Hypothalamus (tissue), 51 donors: ENCODE measurements at places on chromosomes 5 and 9.
A peak's percentile ranks its signal among the peaks of the same experiment; 100 is the strongest.

DNA sequence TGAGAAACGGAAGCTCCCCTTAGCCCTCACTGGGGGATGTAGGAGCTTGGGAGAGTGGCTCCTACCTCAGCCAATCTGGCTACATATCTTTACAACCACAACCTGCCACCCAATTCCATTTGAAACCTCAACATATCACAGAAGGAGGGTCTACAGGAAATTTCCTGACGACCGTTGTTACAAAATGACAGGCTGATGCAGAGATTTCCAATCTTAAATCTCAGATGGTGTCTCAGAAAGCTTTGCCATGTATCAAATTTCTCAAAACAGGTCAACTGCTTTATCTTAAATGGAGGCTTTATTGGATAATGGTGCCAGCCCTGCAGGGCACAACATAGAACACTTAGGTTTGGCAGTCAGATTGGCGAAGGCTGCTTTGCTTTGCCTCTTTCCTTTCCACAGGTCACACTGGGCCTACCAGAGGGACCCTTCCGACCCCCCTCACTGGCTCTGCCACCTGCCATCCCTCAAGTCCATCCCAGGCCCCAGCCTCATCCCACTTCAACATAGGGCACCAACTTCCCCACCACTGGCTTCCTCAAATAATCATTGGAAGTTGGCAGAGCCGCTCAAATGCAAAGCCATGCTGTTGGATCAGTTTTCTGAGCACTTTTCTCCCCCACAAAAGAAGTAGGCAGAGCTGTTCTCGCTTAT lies 11.1 kb upstream of the SPATA31E1 start:
- no peak for DNase-seq

- no peak for DNase-seq
These were observed 249.6 kb downstream of the PBX3 start for GRCh38 chr9:125996791-125997190.

DNA sequence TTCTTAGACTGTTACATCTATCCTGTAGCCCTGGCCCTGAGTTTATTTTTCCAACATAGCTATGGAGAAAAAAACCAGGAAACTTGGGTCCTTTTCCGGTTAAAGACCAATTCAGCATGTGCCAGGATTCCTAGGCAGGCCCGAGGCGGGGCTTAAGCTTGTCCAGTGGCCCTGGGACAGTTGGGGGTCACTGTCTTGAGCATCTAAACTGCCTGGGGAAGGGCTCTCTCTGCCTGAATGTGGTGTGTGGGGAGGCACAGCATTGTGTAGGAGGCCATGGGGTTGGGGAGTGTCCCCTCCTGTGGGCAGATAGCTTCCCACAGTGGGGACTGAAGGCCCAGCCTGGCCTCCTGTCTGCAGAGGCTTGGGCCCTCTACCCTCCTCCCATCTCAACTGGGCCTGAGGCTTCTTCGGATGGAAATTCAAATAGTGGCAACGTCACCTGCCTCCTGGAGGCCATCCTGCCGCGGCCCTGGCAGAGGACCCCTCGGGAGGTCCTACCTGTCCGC lies 88.8 kb downstream of the PHF2 start:
- DNase-seq = no peak

DNA sequence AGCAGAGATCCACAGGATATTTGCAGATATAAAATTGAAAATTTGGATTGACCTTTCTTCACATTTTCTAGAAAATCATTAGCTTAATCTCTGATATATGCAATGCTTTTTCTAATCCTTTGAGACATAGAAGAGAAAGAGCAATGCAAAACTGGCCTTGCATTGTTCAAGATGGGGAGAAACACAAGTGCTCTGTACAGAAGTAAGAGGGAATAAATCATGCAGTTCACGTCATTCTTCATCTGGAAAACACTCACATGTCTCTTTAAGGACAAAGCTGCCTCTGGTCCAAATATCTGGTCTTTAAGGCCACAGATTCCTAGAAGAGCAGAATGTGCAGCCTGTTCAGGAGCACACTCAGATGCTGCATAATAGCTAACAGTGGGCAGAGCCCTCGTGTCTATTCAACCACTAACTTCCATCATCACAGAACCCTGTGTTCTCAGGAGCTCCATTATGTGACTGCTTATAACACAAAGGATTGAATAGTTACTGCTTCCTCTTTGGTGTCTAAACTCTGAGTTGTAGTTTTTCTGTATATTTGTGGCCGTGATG lies 277.5 kb downstream of the PLK2 start:
- no peak for DNase-seq

DNA sequence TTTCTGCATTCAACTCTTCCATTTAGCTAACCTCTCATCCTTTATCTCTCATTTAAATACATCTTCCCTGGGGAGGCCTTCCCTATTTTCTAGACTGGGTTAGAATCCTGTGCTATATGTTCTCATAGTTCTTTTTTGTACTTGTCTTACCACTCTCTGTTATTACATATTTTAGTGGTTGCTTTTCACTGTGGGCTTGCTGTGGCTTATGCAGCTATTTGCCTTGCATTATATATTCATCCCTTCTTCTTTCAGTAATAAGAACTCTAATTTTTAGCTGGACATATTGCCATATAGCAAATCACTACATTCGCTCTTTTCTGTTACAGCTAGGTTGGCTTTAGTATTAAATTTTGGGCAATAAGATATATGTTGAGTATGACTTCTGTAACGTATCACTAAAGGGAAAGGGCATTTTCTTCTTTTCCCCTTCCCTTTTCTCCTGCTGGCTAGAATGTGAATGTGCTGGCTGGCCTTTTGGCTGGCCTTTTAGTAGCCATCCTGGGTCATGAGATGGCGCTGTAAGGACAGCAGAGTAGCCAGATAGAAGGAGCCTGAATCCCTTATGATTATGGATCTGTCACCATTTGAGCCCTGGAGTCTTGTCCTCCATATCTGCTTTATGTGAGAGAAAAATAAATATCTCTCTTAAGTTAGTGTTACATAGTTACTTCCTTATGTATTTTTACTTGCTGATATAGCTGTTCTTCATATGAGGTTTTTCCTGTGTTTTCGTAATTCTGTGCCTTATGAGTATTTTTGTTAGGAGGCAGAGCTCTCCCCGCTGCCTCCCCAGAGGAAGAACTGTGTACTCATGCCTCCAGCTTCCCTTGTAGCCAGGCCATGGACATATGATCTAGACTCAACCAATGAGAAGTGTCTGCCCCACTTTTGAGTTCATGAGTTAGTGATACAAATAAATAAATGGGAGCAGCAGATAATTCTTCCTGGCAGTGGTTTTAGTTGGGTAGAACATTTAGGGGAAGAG lies 65.8 kb downstream of the NDUFAF2 start:
- DNase-seq = no peak

GRCh38 chr5:103313056-103313455 lies 54.5 kb downstream of the MACIR start:
- no peak for DNase-seq

DNA sequence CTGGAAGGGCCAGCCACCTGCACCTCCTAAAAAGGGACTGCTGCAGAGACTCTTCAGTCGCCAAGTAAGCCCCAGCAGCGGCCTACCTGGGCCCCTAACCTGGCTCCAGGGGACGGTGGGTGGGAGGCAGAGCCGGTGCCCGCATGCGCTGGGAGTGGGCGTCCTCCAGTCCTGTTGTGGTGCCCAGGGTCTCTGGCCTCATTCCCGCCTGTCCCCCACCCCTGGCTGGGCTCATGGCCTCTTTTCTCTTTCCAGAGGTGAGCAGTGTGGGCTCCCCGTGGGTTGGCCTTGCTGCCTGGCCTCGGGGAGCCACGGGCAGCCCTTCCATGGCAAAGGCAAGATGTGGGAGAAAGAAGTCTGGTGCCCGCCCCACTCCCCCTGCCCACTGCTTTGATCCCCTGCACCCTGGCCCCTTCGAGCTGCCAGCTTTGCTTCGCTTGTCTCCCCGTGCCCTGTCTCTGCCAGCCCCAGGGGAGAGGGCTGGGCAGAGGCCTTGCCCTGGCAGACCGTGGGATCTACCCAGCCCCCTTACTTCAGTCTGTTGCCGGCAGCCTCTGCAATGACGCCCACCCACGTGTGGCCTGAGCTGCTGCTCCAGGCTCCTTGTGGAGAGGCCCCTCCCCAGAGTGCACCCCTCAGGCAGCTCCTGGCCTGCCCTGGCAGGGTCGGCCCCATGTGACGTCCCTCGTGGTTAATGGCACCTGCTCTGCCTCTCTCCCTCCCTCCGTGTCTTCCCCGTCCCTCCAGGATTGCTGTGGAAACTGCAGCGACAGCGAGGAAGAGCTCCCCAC lies 5.4 kb upstream of the PRR7 start:
- DNase-seq = no peak

DNA sequence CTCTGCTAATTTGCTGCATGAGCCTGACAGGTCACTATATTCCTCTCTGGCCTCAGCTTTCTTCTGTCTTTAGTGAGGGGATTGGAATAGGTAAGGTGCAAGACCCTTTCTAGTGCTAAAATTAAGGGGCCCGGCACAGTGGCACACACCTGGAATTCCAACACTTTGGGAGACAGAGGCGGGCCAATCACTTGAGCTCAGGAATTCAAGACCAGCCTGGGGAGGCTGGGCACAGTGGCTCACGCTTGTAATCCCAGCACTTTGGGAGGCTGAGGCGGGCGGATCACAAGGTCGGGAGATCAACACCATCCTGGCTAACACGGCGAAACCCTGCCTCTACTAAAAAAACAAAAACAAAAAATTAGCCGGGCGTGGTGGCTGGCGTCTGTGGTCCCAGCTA lies 37.2 kb downstream of the EGR1 start:
- DNase-seq = no peak

GRCh38 chr5:149837680-149838269 lies 106.8 kb downstream of the PDE6A start:
- DNase-seq = peak; percentile 46

GRCh38 chr5:14415698-14416074 lies 165.9 kb upstream of the OTULINL start:
- DNase-seq = no peak
